ENCODE measurements at places on chromosomes 7 and 10.

GRCh38 chr7:36606153-36606975 lies 117.9 kb downstream of the AOAH start:
- no peak for DNase-seq

GRCh38 chr7:74023092-74023536 lies 4.9 kb upstream of the ELN start:
- DNase-seq, result no peak

GRCh38 chr7:28128608-28129007 lies 52.0 kb downstream of the JAZF1 start:
- DNase-seq, result no peak

GRCh38 chr7:33592718-33593117 lies 312.6 kb upstream of the BMPER start:
- DNase-seq, result no peak

DNA sequence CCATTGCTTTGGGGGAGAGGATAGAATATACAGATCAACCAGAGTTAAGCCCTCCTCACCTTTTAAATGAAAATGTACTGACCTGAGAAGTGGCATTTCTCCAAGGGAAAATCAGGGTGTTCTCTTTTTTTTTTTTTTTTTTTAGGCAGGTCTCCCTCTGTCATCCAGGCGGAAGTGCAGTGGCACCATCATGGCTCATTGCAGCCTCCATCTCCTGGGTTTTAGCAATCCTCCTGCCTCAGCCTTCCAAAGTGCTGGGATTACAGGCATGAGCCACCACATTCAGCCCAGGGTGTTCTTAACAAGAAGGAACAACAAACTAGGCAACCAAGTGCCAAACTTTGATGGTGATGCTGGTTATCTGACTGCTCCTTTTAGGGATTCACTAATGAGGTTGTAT lies 111.0 kb downstream of the SVOPL start:
- DNase-seq, result no peak

- DNase-seq, result no peak
These were observed 65.8 kb downstream of the BMPER start for GRCh38 chr7:33971106-33971505.

DNA sequence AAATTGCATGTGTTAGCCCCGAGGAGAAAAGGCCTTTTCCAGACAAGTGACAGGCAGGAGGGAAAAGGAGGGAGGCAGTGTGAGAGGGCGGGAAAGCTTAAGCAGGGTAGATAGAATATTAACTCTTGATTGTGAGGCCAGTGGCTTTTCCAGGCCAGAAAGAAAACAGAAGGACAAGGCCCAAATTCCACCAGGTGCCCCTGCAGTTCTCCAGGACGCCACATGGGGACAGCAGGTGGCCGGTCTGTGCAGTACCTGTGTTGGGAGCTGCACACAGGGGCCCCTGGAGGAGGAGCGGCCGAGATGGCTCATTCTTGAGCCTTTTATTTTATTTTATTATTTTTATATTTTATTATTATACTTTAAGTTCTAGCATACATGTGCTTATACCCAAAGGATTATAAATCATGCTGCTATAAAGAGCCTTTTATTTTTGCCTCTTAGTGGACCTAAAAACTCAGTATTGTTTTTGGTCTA lies 141.3 kb upstream of the KLF14 start:
- peak; percentile 71 for DNase-seq

GRCh38 chr7:131019351-131019750 lies 285.3 kb upstream of the KLF14 start:
- no peak for DNase-seq

DNA sequence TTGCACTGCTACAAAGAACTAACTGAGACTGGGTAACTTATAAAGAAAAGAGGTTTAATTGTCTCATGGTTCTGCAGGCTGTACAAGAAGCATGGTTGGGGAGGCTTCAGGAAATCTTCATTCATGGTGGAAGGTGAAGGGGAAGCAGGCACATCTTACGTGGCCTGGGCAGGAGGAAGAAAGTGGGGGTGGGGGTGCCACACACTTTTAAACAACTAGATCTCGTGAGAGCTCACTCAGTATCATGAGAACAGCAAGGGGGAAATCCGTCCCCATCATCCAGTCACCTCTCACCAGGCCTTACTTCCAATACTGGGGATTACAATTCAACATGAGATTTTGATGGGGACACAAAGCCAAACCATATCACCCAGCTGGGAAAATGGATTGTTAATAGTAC lies 281.7 kb downstream of the AUTS2 start:
- no peak for DNase-seq

DNA sequence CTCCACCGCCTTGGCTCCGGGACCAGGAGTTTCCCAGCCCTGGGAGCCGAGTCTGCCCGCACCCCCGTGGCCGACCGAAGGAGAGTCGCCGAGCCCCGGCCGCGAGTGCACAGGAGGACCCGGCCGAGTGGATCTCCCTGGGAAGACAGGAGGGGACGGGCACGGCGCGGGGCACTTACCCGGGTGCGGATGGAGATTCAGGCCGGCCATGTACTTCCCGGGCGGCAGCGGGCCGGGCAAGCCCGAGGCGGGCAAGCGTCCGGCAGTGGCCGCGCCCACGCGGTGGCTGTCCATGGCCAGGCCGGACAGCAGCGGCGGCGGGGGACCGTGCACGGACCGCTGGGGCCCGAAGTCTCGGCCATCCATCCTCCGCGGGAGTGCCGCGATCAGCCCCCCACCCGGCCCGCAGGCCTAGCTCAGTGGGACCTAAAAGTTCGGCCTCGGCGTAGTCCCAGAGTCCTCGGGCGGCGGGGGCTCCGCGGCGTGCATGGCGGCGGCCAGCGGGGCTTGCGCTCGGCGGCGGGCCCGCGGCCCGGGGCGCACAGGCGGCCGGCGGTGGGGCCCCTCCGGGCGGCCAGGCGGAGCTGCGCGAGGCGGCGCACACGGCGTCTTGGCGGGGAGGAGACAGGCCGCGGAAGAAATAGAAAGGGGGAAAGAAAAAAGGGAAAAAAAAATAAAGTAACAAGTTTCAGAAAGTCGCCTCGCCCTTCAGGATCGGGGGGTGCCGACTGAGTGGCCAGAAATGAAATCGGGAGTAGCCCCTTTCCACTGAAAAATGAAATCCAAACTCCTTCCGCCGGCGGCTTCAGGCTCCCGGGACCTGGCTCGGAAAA lies 2.5 kb downstream of the TNRC18 start:
- peak; percentile 42 for DNase-seq

- no peak for DNase-seq
These were observed 138.9 kb upstream of the PHYHIPL start for GRCh38 chr10:59037506-59037905.

GRCh38 chr10:122033224-122033926 lies 44.4 kb downstream of the TACC2 start:
- no peak for DNase-seq

DNA sequence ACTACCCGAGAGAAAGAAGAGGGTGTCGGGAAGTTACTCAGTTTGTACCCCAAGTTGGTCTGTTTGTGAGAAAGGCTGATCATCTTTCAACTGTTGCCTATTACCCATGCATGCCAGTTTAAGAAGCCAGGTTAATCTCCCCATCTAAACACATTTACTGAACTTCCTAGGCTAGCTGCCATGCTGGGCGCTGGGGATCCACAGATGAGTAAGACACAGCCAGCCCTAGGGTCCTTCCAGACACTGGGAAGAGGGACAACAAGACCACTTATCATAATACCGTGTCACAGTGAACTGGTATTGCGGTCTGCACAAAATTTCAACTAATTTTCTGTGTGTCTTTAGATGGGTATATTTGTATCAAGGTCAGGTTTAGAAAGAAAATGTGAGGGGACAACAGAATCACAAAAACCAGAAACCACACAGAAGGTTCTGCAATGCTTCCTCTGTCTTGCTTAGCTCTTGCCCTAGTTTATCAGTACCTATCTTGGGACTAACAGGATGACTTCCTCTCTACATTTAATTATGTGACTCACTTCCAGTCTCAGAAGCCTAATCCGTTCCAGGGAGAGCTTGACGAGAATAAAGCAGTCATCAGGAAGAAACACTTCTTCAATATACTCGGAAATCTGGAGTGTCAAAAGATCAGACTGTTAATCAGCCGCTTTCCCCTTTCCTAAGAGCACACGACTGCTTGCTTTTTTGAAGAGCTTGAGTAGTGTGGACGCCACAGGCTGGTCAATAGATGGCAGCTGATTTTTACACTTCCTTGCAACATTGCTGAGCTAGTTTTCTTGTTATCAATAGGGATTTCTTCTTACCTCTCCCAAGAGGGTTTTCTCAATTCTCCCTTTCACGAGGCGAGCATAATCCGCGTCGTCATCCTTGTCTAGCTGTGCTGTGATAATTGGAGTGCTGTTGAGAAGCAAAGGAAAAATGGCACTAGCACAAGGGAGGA lies 45.7 kb downstream of the POLR3A start:
- DNase-seq, result no peak

DNA sequence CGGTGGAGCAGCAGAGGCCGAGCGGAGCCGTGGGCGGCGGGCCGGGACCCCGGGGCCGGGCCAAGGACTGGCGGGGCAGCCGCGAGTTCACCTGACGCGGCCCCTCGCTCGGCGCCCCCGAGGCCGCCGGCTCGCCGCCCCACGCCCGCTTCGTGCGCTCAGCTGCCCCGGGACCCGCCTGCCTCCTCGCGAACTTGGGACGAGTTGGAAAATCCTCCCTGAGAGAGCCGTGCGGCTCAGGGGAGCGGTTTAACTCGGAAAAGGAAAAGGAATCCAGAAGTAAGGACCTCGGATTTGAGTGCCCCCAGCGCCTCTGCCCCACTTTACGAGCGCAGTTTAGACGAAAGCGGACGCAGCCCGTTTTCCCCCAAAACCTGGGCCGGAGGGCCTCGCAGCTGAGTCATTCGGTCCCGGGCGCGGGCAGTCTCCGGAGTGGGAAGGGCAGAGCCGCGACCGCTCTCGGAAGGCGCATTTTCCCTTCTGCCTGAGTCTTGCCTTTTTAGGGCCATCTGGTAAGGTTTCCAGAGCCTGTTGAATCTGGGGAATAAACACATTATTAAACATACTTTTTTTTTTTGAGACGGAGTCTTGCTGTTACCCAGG lies 744 bp downstream of the CREM start:
- peak; percentile 81 for DNase-seq

GRCh38 chr10:24012249-24012803 lies 196.6 kb upstream of the KIAA1217 start:
- no peak for DNase-seq

DNA sequence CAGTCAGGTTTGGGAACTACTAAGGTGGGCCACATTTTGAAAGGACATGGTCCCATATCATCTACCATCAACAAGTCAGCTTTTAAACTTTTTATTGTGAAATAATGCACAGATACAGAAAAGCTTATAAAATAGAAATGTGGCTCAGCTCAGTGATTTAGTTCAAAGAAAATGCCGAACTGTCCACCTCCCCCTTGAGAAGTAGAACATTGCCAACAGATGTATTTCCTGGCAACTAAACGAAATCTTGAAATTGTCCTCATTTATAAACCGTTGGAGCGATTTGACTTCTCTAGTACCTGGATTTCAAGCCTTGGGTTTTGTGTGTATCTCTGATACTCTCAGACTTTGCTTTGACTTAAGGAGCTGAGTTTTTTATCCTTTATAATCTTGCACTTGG lies 32.7 kb upstream of the SMNDC1 start:
- no peak for DNase-seq

- no peak for DNase-seq
These were observed 70.1 kb upstream of the SDK1 start for GRCh38 chr7:3230908-3231307.

GRCh38 chr10:22637491-22637890 lies 76.9 kb downstream of the PIP4K2A start:
- DNase-seq, result no peak

DNA sequence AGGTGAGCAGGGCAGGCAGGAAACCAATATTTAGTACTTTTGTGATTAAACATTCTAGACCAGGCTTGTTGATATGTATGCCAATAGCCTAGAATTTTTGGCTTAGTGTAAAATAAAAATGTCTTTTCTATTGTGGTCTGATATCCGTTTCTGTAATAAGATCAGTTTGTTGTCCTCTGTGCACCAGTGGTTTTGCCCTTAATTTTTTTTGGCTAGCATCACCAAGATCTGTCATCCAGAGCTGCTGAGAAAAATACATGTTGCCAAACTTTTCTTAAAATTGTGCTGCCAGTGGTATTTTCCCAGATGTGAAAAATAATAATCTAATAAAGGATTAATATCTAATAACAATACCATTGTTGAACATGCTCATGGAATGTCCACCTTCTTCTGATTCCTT lies 115.6 kb downstream of the TWIST1 start:
- no peak for DNase-seq

DNA sequence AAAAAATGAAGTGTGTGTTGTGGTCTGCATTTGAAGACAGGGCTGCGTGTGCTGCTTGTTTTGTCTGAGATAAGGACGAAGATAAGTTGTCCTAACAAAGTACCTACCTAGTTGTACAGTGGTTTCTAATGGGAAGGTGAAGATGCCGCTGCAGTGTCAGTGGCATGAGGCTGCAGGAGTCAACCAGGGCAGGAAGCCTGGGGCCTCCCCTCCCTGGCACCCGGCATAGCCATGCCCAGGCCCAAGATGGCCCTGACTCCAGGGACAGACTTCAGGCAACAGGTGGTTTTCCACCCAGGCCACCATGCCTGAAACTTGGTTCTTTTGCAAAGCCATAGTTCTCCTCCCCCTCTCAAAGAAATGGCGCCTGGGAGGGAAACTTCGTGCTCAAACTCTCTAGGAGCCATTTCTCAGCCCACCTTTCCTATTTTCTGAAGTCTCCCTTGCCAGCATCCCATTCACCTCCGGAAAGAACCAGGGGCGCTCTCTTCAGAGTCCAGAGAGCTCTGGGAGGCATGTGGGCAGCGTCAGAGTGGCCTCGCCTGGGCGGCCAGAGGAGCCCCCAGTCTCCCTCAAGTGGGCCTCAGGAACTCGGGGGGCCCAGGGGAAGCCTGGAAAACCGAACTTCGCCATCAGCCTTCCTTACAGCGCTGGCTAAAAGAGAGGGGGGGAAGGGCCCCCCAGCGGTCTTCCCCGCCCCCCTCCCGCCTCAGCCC lies 2.1 kb upstream of the KAT6B start:
- peak; percentile 51 for DNase-seq

GRCh38 chr7:137572056-137572784 lies 228.7 kb upstream of the PTN start:
- no peak for DNase-seq

DNA sequence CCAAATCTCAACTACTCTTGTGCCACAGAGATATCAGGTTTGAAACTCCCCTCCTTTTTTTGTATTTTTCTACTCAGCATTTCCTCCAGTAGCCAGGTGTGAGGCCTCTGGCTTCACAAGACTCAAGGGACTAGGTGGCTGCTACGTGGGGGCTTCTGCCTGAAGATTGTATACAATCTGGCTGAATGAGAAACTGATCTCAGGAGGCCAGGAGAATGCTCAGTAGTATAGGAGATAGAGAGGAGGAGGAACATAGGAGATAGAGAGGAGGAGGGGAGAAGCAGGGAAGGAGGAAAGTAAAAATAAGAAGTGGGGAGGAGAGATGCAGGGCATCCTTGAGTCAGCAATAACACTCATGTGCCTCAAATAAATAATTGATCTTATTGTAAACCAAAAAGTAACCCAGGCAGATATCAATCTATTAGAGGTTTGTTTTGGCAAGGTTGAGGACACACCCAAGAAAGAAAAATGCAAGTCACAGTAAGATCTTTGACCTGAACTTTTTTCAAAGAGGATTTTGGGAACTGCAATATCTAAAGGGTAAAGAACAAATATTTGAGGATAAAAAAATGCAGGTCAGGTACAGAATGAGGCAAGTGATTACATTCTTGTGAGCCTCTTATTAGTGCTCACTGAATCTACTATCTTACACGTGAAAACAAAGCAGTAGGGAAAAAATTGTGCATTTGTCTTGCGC lies 36.8 kb downstream of the AKR1C8 start:
- no peak for DNase-seq

Measured in stimulated activated CD8-positive, alpha-beta memory T cell treated with anti-CD3 and anti-CD28 coated beads, Interleukin-4, amount 100 ng/mL, for 48 hours (primary cell).